ENCODE measurements at places on chromosomes 16 and 17.

GRCh38 chr16:51641191-51641765 lies 490.2 kb upstream of the SALL1 start:
- no peak for DNase-seq

GRCh38 chr16:66152181-66152580 lies 214.3 kb upstream of the CDH5 start:
- DNase-seq, result no peak

- no peak for DNase-seq
Observed at GRCh38 chr17:20225162-20226115, 216.3 kb downstream of the SPECC1 start.

DNA sequence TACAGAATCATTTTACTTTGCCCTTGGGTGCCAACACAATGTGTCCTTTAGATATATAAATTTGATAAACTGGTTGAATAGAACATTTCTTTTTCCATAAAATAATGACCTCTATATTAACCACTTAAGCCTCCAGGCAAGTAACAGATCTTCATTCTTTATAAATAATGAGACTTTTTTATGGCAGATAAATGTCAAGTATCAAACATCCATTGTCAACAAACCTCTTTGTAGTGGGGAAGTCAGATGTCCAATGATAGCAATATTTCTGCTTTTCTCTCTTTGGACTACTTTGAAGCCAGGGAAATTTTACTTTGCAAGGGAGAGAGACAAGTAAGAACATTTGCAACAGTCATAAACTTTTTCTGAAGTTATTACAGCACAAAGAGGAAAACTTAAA lies 841.2 kb downstream of the CDH8 start:
- DNase-seq, result no peak

DNA sequence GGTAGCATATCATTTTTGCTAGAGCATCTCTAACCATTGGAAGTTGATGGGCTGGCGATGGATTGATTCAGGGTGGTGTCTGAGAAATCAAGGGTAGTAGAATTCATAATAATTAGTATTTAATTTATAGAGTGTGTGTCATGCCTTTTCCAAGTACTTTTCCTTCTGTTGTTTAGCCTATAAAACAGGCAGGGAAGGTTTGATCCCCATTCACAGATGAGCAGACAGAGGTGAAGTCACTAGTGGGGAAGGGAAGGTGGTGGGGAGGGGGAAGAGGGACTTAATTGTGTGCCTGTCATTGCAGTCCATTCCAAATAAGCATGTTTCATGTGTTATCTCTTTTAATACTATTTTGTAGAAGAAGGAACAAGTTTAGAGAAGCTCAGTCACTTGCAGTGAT lies 131.3 kb downstream of the MSI2 start:
- DNase-seq, result no peak

DNA sequence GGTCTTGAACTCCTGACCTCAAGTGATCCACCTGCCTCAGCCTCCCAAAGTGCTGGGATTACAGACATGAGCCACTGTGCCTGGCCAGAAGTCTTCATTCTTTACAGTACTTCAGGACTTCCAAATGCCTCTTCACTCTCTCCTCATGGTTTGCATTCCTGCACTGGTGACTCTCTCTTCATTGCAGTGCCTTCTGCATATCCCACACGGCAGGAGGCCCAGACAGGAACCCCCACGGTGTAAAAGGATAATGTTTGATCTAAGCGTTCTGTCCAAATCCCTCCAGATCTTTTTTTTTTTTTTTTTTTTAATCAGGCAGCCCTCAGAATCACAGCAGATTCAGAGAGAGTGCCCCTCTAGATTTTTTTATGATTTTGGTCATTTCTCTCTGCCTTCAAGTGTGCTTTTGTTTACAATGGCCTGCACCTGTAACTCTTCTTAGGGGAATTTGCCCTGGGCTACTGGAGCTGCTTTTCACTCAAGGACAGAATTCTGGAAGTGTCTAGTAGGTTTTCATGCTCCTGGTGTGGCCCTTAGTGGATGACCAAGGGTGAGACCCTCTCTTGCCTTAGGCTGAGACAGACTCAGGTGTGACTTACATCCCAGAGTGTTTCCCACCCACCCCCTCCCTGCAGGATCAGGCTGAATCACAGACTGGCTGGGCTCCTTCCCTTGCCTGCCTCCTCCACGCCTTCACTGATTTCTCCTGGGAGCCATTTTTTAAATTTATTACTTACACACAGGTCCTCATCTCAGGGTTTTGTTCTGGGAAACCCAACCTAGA lies 19.8 kb upstream of the NF1 start:
- DNase-seq, result peak; percentile 65

DNA sequence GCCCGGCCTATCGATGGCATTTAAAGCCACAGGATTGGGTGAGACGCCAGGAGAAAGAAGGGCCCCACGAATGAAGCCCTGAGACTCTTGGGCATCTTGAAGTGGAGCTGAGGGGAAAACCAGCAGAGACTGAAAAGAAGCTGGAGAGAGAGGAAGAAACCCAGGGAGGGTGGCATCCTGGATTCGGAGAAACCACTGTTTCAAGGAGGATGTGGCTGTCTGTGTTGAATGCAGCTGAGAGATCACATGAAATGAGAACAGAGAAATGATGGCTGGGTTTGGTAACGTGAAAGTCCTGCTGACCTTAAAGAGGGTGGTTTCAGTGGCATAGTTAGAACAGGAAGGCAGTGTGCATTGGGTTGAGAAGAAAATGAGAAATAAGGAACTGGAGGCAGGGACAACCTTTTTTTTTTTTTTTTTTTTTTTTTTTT lies 3.8 kb downstream of the TNFSF12 start:
- no peak for DNase-seq

GRCh38 chr17:82328141-82328993 lies 5.2 kb downstream of the SECTM1 start:
- DNase-seq, result no peak

- no peak for DNase-seq
Observed at GRCh38 chr16:79593074-79593531, 7.4 kb downstream of the MAF start.

- DNase-seq, result no peak
Observed at GRCh38 chr17:7562208-7562605, 488 bp downstream of the SENP3 start.

DNA sequence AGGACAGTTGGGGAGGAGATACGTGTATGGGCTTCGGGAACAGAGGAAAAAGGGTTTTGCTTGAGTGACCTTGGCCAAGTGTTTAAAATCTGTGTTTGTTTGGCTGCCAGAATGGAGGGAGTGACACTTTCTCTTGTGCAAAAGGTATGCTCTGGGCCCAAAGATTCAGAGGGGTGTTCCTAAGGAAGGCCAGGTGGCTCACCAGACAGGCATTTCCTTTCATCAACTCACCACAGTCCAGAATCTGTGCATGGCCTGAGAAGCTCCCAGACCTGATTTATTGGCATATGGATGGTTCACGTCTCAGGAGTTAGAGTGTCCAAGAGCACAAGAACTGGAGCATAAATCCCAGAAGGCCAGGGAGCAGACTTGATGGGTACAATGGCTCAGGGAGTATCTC lies 53.4 kb upstream of the NLK start:
- no peak for DNase-seq

GRCh38 chr17:21141331-21141730 lies 14.6 kb downstream of the DHRS7B start:
- no peak for DNase-seq

All from GM03348 (cell line).